ENCODE measurements at places on chromosomes 3 and 15.
A peak's percentile ranks its signal among the peaks of the same experiment; 100 is the strongest.

DNA sequence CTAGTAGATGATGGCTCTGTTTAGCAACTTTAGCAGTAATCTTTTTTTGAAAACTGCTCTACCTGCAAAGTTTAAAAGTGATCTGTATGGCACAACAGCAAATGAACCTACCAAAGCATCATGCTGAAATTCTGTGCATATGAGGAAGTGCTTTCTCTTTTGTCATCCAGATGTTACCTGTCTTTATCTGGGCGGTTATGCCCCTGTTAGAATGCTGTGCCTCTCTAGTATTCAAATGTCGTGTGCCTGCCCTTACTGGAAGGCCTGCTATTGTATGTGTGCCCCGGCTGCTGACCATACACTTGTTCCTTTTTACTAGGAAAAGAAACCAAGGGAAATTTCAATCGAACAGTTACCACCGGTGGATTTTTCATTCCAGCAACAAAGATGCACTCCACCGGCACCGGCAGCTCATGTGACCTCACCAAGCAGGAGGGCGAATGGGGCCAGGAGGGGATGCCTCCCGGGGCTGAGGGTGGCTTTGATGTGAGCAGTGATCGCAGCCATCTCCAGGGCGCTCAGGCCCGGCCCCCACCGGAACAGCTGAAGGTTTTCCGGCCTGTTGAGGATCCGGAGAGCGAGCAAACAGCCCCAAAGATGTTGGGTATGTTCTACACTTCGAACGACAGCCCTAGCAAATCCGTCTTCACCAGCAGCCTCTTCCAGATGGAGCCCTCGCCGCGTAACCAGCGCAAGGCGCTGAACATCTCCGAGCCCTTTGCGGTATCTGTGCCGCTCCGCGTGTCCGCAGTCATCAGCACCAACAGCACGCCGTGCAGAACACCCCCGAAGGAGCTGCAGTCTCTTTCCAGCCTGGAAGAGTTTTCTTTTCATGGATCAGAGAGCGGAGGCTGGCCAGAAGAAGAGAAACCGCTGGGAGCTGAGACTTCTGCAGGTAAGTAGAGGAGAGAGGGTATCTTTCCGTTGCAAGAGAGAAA lies 61.6 kb downstream of the TMEM39A start:
- no peak for DNase-seq

DNA sequence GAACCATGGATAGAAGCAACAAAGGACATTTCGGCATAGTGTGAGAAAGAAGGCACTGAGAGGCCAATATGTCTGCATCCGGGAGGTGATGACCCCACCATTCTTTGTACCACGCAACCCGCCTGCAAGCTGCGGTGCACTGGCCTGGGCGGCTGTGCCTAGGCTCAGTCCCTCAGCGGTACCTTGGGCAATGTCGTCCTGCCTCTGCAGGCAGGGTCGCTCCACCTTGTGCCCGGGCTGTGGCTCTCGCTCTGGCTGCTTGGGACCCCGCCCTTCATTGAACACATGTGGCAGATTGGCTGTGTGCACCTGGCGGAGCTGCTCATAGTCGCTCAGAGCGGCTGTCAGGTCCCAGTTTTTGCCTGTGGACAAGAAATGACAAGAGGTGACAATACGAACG lies 243.2 kb downstream of the KLF13 start:
- no peak for DNase-seq

GRCh38 chr3:49869525-49870126 lies at the start of gene CAMKV:
Gene CAMKV, minus strand, starts transcription at chr3:49869906. Its CDS starts 7,518 bp downstream, at chr3:49862388.
- peak; percentile 65 for DNase-seq

- no peak for DNase-seq
Observed at GRCh38 chr3:194167480-194168282, 31.7 kb downstream of the HES1 start.

DNA sequence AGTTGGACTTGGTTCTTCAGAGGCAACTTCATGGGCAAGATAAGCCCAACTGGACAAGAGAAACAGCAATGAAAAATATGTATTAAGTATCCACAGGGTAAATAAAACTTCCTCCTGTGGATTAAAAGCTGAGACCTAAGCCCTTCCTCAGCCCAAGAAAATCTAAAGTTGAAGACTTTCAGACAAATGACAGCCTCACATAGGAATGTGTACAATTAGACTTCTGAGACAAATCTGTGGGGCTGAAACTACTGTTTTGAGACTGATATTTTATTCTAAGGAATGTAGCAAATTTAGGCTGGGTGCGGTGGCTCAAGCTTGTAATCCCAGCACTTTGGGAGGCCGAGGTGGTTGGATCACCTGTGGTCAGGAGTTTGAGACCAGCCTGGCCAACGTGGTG lies 74.2 kb upstream of the IL12A start:
- DNase-seq, result no peak

DNA sequence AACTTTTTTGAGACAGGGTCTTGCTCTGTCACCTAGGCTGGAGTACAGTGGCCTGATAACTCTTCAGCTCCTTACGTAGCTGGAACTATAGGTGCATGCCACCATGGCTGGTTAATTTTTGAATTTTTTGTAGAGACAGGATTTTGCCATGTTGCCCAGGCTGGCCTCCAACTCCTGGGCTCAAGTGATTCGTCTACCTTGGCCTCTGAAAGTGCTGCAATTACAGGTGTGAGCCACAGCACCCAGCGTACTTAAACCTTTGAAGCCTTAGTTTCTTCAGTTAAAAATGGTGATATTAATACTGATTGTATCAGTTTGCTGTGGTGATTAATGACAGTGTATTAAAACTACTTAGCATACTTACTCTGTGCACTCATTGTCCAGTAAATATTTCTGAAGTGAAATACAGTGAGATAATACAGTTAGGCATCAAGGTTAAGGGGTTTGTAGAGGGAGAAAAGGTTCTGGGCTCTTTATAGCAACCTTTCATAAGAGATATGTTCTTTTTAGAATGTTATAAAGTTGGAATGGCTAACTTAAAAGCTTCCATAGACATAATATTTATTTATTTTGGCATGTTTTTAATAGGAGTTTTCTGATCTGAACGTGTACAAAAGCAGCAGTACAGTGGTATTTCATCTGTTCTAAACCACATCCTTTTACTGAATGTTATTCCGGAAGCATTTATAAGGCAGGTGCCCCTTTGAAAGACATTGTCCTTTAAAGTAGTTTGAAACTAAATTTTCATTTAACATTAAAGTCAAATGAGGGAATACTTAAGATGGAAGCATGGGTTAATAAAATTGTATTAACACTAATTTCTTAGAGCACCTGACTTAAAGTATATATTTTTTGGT lies 23.6 kb downstream of the NCK1 start:
- no peak for DNase-seq

- no peak for DNase-seq
Observed at GRCh38 chr3:177150218-177150916, 46.9 kb downstream of the TBL1XR1 start.

- no peak for DNase-seq
Observed at GRCh38 chr3:108085810-108086350, 5.0 kb downstream of the CD47 start.

GRCh38 chr3:43533009-43533408 lies 88.8 kb downstream of the ANO10 start:
- no peak for DNase-seq

DNA sequence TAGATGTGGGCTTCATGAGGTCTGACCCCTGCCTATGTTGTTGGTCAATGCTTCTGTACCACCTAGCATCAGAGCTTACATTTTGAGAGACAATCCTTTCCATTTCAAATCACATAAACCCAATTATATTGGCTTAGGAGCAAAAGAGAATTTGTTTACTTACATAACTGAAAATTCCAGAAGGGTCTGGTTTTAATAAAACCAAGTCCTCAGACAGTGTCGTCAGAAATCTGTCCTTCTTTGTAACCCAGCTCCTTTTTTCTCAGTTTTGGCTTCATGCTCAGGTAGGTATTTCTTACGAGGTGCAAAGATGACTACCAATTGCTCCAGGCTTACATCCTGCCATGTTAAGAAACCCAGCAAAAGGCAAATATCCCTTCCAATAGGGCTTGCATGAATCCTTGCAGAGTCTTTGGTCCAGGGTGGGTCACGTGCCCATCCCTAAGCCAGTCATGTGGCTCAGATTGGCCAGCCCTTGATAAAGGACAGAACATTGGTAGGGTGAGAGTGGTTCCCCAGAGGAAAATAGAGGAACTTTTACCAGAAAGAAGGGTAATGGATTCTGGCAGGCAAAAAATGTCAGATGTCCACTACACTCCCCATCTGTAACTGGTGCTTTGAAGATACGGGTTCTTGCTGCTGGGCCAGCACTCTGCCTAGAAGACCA lies 50.2 kb upstream of the VILL start:
- no peak for DNase-seq

All from caudate nucleus (tissue), 63 donors.